ENCODE measurements at places on chromosomes 5 and 9.
A peak's percentile ranks its signal among the peaks of the same experiment; 100 is the strongest.

DNA sequence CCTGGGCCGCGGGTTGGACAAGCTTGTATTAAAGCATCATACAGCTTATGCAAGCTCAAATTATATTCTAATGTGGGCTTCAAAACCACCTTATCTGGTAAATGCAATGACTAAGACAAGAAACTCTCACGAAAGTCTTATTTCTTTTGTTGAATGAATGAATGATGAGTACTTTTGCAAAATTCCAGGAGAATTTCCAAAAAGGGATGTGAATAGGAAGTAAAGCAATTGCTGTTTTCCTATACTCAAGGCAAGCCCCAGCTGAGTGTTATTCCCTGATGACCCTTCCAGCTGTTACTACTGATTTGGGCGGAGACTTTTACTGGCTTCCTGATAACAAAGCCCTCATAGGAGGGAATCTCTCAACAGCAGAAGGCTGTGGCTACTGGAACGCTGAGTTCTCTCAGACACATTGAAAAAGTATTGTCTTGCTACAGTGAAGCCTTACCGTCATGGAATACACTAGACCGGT, 162.8 kb downstream of the SREK1 start:
- no peak for DNase-seq

- DNase-seq, result no peak
Observed at GRCh38 chr5:168916852-168917251, 337.7 kb upstream of the PANK3 start.

- DNase-seq, result no peak
Observed at GRCh38 chr5:170499621-170500020, 4.2 kb upstream of the KCNIP1 start.

GRCh38 chr5:68746643-68747420, 347.0 kb upstream of the SLC30A5 start:
- DNase-seq, result no peak

GRCh38 chr5:6399980-6400910, 21.9 kb upstream of the MED10 start:
- no peak for DNase-seq

DNA sequence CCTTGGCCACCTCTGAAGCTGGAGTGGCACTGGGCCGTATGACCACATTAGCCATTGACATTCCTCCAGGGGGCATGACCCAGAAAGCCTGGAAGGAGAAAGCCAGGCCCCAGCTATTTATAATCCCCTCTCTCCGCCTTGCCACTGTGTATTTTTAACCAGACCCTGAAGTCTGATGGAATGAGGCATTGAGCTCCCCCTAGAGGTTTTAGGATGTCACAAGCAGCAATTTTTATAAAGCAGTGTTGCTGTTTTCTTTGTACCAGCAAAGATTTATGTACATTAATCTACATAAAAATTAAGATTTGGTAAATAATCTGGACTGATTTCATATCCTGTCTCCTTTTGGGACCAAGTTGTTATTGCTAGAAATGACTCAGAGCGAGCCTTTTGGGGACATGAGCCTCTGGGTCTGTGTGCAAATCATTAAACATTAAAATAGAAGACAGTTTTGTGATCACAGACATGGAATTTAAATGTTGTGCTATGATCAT, 127.1 kb downstream of the TRIO start:
- no peak for DNase-seq

- DNase-seq, result no peak
Observed at GRCh38 chr9:12133416-12133815, 559.8 kb upstream of the TYRP1 start.

GRCh38 chr5:154401355-154401754, 44.4 kb upstream of the SAP30L start:
- DNase-seq, result no peak

DNA sequence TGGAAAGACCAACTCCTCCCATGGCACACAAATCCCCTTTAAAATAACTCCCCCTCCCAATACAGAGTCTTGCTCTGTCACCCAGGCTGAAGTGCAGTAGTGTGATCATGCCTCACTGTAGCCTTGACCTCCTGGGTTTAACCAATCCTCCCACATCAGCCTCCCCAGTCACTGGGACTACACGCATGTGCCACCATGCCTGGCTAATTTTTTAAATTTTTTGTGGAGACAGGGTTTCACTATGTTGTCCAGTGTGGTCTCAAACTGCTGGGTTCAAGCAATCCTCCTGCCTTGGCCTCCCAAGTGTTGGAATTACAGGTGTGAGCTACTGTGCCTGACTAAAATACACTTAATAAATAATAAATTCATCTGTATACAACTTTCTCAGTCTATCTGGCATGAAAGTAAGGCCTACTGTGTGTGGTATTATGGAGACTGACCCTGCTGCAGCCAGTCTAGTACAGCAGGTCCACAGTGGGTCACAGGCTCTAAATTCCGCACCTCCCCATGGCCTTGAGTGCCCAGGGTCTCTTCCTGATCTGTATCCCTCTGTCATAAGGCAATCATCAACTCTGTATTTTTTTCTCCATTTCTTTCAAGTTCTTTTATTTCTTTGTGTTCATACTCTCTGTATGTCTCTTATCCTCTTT, 169.4 kb downstream of the MAPKAP1 start:
- no peak for DNase-seq

- DNase-seq, result no peak
Observed at GRCh38 chr9:86771941-86772634, 175.2 kb downstream of the GAS1 start.

DNA sequence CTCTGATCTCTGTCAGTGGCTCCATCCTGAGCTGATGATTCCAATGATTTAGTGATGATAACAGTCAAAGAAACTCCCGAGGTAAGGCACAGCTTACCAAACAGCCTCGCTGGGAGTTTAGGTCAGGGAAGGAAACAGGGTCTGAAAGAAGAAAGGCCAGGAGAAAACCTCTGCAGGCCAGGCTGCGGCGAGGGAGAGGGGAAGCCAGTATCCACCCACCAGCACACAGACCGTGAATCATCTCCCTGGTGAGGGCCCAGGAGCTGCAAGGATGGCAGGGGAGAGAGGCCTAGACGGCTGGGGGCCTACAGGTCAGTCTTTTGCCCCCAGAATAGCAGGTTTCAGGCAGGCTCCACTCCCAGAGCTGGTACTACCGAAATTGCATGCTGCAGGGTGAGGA, 590.5 kb downstream of the CCDC171 start:
- DNase-seq, result no peak

DNA sequence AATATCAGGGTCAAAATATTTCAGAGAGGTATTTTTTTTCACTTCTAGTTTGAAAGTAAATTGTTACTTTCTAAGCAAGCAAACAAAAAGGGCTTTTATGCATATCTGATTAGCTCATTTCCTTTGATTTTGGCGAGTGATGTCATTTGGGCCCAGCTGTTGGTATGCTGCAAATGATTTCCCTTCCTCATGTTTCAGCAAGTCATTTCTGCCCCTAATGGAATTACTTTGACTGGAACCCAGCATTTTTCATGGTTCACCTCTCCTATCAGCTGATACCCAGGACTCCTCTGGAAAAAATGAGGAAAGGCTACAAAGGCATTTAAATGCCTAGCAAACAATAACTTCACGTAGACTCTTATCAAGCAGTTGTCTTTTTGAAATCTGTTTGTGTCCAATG, 500.6 kb downstream of the EBF1 start:
- DNase-seq, result no peak

DNA sequence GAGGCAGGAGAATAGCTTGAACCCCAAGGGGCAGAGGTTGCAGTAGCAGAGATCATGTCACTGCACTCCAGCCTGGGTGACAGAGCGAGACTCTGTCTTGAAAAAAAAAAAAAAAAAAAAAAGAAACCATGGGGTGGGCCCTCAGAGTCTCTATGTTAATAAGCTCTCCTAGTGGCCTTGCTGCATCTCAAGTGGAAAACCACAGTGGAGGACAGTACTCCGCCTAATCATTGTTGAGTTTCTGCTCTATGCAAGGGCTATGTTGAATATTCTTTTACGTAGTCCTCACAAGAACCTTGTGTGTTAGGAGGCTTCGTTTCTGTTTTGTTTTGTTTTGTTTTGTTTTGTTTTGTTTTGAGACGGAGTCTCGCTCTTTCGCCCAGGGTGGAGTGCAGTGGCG, 48.9 kb downstream of the TJP2 start:
- DNase-seq, result no peak

DNA sequence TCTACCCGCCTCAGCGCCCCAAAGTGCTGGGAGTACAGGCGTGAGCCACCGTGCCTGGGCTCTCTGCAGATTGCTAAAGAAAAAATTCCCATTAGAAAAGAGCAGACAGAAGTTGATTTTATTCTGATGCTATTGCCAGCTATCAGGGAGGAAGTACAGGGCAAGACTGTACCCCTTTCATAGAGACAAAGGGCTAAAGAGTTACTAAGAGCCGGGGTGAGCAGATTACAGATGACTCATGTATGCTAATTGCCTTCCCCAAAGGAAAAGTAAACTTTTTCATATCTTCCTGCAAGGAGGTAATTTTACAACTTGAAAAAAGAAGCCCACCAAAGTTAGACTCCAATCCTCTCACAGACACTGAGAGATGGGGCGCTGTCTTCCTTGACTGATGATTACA, 42.3 kb upstream of the MCTP1 start:
- no peak for DNase-seq

- DNase-seq, result no peak
Observed at GRCh38 chr5:72330712-72331111, 10.5 kb downstream of the PTCD2 start.

DNA sequence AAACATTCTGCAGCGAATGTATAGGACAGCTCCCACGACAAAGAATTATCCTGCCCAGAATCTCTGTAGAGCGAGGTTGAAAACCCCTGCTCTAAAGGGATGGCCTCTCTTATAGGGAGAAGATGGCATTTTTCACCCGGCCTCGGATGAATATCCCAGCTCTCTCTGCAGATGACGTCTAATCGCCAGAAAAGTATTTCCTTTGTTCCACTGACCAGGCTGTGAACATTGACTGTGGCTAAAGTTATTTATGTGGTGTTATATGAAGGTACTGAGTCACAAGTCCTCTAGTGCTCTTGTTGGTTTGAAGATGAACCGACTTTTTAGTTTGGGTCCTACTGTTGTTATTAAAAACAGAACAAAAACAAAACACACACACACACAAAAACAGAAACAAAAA, 17.4 kb upstream of the RARS1 start:
- no peak for DNase-seq

- no peak for DNase-seq
Observed at GRCh38 chr5:14706615-14707021, 42.1 kb downstream of the OTULIN start.

DNA sequence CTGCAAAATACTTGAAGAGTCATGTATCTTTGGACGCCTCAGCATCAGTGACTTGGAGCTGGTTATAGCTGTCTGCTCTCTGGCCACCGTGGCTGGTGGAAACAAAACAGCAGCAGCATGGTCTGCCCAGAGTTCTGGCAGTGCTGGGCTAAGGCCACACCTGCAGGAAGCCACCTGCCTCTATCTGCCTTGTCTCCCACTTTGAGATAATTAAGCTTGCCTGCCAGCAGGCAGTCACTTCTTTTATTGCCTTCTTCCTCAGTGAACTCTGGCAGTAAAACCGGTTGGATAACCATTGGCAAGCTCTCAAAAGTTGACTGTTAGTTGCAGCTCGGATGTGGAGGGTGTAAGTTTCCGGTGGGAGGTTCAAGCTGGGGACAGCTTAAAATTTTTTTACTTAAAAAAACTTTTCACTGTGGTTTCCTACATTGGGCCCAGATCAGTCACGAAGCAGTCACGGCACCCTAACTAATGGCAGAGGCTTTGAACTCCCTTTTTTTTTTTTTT, 4.9 kb downstream of the SMIM3 start:
- peak; percentile 52 for DNase-seq

DNA sequence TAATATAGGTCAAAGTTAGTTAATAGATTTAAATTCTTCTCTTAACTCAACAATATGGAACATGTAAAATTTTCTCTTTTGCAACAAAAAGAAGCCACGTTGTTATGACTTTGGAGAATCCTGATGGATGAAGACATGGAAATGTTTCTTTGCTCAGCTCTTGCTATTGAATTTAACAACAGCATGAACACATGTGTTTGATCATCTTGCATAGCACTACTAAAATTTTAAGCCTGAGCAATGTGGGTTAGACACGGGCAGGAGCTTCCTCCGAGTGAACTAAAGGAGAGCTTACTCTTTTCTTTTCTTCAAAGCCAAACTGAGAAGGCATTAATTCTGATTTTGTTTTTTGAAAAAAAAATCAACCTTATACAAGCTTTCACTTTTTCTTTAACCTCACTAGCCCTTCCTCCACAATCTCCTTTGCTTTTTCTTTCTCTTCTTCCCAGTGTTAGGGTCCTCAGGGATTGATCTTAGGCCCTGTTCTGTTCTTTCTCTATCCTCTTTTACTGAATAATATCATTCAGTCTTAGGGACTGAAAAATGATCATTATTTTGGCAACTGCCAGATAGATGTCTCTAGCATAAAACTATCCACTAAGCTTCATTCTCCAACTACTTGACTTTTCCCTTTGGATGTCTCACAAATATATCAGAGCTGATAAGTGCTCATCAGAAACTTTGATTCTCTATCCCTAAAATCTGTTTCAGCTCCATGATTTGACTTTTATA, 36.9 kb downstream of the ADAMTS19 start:
- no peak for DNase-seq

GRCh38 chr5:91245074-91245452, 138.1 kb downstream of the ARRDC3 start:
- DNase-seq, result no peak

DNA sequence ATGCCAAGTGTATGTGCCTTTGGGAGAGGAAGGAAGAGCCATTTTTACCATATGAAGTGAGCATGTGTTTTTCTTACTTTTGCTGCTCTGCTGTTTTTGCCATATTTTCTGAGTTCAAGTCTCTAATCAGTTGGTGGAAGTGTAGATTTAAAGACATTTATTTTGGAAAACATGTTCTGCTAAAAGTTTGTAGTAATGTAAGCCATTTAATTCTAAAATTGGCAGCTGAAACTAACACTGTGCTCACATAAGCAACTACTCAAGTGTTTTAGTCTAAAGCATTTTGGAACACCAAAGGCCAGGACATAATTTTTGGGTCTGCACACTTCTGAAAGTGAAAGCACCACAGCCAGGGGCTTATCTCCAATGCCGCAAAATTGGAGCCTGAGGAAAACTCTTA, 363.4 kb upstream of the ZNF608 start:
- DNase-seq, result no peak

- peak; percentile 97 for DNase-seq
Observed at GRCh38 chr5:143054480-143054941, 284.3 kb downstream of the ARHGAP26 start.

Measured in GM12878 (cell line).